GF-D8 (cell line): ENCODE measurements at places on chromosomes 3 and 15.

DNA sequence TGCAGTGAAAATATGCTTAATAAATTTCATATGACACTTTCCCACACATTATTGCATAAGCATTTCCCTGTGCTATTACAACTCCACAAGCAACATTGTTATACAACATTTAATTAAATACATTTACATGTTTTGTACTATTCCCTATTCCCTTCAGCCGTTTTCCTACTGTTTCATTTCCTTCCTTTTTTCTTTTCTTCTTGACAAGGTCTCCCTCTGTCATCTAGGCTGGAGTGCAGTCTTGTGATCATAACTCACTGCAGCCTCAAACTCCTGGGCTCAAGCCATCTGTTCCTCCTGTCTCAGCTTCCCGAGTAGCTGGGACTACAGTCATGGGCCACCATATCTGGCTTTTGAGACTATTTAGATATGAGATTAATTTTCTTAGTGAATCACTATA is 254.7 kb downstream of the NFKBIZ start:
- DNase-seq = no peak

DNA sequence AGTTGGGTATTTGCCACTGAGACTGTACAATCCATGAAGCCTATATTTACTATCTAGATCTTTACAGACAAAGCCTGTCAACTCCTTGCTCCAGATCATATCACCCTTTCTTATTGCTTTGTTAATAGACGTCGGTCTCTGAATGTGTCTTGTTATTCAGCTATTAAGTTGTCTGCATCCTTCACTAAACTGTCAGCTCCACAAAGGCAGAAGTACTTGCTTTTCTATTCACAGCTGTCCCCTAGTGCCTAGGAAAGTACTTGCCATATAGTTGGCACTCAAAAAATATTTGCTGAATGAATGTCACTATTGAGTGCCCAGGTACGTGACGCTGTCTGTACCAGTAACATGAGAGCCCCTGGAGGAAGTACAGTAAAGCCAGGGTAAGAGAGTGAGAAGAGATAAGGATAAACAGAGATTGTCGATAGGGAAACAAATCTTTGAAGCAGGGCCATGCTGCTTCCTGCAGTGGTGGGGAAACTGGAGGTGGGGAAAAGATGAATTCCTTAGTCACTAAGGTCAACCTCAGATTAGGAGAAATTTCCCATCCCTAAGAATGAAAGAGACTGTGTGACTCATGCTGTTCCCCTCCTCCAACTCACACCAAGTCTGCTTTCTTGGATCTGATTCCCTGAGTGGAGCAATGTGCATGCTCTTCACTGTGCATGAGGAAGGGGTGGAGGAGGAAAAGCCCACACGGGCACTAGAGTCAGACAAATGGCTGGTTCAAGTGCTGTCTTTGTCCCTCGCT is 36.3 kb downstream of the PRICKLE2 start:
- DNase-seq = no peak

DNA sequence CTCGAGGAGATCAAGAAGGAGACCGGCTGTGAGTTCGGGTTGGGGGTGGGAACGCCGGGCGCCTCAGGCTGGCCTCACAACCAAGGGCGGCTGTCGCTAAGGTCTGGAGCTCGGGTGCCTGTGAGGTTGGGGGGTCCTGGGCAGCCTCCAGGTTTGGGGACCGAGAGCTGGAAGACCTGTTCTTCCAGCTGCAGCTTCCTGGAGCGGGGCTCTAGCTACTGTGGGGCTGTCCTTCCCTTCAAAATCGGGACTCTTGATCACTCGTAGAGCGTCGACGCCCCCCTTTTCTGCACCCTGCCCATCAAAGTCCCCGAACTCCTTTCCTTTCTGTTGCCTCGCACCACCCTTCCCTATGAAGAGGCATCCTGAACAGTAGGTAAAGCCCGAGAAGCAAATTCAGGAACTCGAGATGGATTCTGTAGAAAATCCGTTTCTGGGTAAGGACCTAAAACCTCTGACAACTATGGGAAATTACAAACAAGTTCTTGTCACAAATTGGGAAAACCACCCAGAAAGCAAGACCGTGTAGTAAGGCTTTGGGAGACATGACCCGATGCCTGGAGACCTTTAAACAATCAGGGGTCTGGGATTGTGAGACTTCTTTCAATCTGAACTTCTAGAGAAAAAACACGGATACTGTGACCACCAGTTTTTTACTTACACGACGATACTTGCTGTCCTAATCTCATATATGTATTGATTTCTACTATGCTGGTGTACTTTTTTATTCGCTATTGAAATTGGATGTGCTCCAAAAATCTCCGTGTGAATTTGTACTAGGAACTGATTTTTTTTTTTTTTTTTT is 556 bp downstream of the CHP1 start:
- DNase-seq = no peak

DNA sequence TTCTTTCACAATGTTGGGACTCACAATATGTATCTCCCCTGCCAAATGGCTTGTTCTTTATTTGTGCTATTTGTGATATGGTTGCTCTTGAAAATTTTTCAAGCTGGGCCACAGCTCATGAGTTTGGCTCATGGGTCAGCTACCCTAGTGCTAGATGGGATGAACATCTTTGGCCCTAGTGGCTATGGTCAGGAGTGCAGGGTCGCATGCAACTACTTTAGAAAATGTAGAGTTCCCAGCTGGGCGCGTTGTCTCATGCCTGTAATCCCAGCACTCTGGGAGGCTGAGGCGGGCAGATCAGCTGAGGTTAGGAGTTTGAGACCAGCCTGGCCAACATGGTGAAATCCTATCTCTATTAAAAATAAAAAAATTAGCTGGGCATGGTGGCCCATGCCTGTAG is 55.8 kb downstream of the POLR2M start:
- no peak for DNase-seq

GRCh38 chr15:37638116-37638515 is 296.3 kb upstream of the TMCO5A start:
- no peak for DNase-seq

DNA sequence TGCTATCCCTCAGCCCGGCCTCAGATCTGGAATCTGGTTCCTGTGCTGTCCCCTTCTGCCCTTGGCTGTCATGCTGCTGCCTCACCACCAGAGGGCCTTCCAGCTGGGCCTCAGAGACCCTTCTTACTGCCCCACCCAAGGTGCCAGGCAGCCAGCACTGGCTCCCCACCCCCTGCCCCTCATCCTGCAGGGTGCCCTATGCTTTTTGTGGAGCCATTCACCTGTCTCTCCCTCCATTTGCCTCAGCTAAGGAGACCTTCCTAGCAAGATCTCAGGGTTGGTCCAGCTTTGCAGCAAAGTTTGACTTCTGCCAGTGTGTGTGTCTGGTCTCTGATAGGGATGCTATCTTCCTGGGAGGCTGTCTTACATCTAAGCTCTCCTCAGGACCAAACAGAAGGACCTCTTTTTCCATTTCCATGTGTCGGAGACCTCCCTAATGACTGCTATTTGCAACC is 1.9 kb upstream of the VWA5B2 start:
- DNase-seq = no peak

DNA sequence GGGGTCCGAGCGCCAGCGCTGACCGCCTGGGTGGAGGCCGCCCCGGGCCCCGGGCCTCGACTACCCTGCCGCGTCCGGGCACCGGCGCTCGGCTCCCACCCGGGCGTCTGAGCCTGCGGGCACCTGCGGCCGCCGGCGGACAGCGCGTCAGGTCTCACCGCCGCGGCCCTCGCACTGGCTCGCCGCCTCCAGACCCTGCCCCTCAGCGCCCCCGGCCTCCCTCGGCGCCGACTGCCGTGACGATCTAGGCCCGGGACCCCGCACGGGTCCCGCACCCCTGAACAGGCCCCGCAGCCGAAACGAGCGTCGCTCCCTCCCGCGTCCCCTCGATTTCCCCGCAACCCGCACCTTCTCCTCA is 297 bp downstream of the PRC1 start:
- no peak for DNase-seq

DNA sequence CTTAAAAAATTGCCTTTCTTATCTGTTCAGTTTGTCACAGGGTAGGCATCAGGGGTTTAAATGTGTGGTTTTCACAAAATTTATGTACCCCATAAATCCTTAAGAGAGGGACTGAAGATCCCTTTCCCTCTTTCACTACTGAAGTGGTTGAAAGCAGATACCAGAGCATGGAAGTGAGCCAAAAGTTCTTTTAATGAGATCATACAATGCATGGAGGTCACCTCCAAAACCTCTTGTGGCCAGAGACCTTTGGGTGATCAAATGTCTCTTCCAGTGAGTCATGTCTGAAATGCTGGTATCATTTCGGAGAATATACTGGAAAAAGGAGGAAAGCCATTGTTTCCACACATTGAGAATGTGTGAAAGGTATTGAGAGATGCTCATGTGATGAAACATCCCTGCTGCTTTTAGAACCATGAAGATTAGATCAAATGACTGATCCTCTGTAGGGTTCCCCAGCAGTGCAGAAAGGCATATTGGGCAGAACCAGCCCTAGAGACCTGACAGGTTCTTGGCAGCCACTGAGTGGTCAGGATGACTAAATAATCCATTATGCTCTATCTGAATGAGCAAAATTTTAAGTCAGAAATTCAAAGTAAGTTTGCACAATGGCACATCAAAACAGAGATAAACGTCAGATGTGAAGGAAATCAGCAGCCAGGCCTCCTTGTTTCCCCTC is 165.8 kb upstream of the SLC2A2 start:
- no peak for DNase-seq

GRCh38 chr3:150132101-150132749 is 161.5 kb upstream of the PFN2 start:
- no peak for DNase-seq

- no peak for DNase-seq
Measured at GRCh38 chr3:171830518-171830875, 12.7 kb upstream of the TMEM212 start.

DNA sequence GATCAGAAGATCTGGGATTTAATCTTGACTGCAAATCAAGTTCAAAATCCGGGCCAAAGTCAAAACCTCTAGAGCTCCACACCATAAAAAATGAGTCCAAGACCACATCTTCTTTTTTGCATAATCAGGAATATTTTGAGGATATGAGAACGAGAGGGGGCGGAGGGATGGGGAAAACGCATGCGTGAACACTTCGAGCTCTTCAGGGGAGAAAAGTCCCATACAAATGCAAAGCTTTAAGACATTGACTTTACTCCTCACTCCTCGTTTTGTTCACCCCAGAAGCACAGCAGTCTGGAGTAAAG is 68.2 kb downstream of the SUMF1 start:
- DNase-seq = no peak

DNA sequence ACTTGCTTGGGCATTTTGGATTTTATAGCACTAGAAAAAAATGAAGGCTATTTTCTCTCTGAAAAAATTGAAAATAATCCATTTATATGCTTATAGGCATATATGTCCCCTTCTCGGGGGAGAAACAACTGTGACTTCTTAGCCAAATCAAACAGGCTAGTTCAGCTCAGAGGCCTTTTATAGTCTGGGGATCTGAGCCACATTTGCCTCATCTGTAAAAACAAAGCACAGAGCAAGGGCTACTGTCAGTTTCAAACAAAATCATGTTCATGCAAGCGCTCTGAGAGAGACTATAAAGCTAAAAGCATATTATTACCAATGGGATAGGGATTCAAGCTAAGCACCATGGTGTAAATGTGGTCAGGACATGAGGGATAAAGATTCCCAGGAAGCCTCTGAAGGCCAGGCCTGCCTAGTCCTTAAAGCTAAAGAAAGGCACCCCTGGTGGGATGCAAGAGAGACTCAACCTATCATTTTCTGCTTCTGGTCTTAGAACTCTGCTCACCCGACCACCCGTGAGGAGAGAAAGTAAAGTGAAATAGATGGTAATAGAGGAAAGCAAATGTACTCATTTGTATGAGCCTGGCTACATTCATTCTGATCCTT is 51.0 kb upstream of the IL12A start:
- no peak for DNase-seq

DNA sequence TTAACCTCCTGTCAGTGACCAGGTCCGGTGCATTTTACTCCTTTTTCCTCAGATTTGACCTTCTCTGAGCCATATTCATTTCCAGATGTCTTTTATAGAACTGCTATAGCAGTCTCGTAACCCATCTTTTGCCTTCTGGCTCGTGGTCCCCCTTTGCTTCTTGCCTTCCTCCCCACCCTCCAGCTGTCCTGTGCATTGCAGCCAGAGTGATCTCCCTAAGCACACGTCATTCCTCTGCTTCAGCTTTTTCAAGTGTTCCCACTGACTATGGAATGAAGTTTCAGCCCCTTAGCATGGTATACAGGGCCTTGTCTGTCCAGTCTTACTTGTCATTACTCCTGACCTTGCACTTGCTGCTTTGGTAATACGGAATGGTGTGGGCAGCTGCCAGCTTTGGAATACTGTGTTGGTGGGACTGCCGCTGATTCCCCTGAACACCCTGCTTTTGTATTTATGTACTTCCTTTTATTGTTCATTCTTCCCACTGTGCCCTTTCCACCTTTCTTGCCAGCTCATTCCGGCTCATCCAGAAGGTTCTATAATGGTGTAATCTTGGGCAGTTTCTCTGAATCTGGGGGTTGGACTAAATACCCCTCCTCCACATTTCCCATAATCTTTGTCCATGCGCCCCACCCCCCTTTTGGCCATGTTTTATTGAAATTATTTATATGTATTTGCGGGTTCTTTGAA is 38.9 kb downstream of the SLC25A26 start:
- DNase-seq = no peak

- no peak for DNase-seq
Measured at GRCh38 chr3:10772271-10773161, 43.5 kb upstream of the SLC6A11 start.

GRCh38 chr3:132432639-132433038 is 15.3 kb downstream of the DNAJC13 start:
- no peak for DNase-seq

DNA sequence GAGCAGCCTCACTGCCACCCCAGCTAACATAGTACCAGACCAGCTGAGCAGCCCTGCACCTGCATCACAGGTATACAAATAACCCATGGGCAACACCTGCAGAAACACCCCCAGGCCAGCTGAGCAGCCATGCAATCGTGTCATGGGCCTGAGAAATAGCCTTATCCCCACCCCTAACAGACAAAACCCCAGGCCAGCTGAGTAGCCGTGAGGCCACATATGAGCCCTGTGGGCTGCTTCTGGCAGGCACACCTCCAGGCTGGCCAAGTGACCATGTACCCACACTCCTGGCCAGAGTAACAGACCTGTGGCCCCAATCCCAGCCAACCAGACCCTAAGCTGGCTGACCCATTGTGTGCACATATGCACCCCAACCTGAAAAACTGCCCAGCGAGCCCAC is 138.6 kb downstream of the DMXL2 start:
- no peak for DNase-seq
